ENCODE measurements at places on chromosomes 11 and 22.

GRCh38 chr22:26004477-26004876 lies 164.8 kb upstream of the SEZ6L start:
- no peak for DNase-seq

GRCh38 chr22:45399712-45400445 lies 13.5 kb downstream of the SMC1B start:
- no peak for DNase-seq

- DNase-seq: no peak
These were observed 1025.2 kb downstream of the TBC1D22A start for GRCh38 chr22:47787501-47788227.

DNA sequence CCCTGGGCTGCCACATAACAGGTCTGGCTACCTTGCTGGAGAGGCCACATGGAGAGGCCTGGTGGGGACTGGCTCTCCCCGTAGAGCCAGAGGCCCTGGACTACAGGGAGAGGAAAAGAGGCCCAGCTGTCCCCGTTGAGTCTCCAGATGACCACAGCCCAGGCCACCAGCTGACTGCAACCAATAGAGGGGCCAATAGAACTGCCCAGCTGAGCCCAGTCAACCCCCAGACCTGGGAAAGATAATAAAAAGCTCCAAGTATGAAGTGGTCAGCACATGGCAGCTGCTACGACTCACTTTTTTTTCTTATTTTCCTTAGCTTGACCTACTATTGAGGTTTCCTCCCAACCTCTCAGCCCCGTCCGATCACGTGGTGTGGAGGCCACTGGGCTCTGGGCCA lies 18.4 kb downstream of the PDGFB start:
- no peak for DNase-seq

GRCh38 chr11:43830928-43831440 lies 49.6 kb upstream of the ALKBH3 start:
- peak; percentile 44 for DNase-seq

- no peak for DNase-seq
These were observed 34.7 kb downstream of the ALG9 start for GRCh38 chr11:111836721-111837120.

DNA sequence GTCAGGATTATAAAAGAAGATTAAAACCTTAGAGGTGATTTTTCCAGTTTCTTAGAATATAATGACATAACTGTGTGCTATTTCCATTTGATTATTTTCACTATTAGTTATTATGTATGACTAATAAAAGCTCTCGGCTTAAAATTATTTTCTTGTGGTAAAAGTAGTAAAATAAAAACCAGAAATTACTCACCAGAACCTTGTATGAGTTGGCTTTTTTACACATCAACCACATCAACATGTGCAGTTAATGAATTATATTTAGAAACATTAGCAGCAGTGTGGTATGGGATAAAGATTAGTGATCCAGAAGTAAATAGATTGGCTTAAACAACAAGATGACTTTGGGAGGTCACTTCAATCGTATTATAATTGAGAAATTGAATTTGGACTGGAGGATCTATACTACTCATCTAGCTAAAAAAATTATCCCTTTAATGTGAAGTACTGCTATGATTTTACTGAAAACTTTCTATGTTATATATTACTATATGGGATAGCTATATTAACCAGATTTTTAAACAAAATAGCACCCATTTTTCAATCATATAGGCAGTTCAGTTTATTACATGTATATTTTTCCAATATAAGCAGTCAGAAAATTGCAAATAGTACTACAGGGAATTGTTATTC lies 2.8 kb upstream of the BCO2 start:
- no peak for DNase-seq

DNA sequence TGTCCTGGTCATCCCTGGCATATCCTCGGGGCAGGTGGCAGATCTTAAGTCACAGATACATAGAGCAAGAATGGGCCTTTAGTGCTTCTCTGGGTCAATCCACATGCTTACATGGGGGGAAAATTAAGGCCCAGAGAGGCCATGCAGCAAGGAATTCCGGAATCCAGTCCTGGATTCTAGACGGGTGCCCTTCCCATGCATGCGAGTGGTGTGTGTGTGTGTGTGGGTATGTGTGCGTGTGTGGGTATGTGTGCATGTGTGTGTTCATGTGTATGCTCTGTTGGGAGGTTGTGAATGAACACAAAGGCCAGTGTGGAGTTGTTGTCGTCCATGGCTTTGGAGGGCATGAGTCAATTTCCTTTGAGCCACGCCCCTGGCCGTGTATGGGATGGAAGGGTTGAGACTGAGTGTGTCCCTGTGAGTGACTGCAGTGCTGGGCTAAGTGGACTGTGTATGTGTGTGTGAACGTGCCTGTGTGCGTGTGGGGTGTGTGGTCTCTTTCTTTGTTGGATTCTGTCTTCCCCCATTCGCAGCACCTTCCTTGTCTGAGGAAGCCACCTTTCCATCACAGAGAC lies 33.4 kb upstream of the EIF3D start:
- DNase-seq: no peak

- no peak for DNase-seq
These were observed 16.6 kb upstream of the MS4A6E start for GRCh38 chr11:60310407-60310998.

- no peak for DNase-seq
These were observed 431.2 kb downstream of the METTL15 start for GRCh38 chr11:28539239-28540030.

DNA sequence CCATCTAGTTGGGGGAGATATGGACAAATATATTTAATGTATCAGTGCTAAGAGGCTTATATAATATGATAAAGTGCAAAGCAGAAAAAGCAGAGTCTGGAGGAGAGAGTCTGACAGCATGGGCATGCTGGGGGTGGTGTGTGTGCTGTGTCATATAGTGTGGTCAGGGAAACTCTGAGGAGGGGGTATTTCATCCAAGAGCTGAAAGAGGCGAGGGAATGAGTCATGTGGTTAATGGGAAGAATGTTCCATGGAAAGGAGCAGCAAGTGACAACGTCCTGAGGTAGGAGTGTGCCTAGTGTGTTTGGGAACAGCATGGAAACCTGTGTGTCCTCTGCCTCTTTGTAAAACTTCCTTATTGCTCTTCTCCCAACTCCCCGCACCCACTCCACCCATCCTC lies 38.0 kb downstream of the EIF3F start:
- no peak for DNase-seq

DNA sequence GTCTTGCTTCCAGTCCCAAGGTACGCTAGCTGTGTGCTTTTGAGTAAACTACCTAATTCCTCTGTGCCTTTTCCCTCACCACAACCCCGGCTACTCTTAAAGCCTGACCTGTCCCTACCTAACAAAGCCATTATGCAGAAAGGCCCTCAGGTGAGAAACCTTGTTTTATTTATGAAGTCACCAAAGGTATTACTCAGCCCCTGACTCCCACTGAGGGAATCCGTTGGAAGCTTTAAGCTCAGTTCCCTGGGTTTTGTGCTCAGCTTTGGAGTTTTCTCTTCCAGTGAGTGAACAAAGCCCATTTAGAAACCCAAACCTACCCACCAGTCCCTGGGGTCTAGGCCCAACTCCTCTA lies 90.9 kb downstream of the APIP start:
- DNase-seq: no peak

DNA sequence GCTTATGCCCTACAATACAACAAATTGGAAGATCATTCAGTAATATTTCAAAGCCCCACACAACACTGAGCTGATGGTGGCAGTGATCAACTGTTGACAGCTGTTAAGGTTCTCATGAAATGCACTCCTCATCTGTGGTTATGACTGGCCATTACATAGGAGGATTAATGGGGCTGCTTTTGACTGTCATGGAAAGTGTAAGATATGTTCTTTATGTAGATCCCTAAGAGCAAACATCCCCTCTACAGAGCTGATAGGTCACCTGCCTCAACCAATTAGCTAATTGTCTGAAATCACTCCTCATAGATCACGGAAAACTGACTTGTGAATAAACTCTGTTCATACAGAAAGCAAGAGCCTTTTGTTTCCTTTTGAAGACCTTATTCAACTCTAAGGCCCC lies 78.1 kb downstream of the GAB2 start:
- DNase-seq: no peak

DNA sequence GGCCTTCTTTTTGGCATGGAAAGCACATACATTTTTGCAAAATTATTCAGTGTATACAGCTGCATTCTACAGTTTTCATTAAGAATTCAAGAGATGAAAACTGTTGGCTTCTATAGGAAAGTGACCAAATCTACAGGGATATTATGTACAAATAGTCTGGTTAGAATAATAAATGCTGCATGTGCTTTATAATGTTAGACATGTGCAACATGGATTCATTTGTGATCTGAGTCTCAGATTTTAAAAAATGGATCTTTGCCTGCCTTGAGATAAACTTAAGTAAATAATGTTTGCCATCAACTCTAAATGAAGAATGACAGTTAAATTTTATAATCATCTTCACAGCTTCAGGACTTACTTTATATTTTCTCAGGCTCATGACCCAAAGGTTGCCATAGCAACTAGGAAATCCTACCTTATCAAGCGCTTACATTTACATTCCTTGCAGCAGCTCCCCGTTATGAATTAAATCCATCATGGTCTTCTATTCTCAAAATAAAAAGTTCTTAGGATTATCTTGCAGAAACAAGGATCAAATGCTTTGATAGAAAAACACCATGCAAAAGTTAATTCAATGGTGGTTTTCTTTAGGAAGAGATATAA lies 200.2 kb downstream of the CADM1 start:
- no peak for DNase-seq

- DNase-seq: no peak
These were observed 376.5 kb downstream of the NXPE2 start for GRCh38 chr11:115054570-115055538.

- DNase-seq: no peak
These were observed 38.7 kb upstream of the CHST1 start for GRCh38 chr11:45704133-45704532.
